IMR-90 (cell line): ENCODE measurements at places on chromosomes 3 and 15.

GRCh38 chr3:23041918-23042696 lies 161.0 kb upstream of the UBE2E2 start:
- DNase-seq = no peak

DNA sequence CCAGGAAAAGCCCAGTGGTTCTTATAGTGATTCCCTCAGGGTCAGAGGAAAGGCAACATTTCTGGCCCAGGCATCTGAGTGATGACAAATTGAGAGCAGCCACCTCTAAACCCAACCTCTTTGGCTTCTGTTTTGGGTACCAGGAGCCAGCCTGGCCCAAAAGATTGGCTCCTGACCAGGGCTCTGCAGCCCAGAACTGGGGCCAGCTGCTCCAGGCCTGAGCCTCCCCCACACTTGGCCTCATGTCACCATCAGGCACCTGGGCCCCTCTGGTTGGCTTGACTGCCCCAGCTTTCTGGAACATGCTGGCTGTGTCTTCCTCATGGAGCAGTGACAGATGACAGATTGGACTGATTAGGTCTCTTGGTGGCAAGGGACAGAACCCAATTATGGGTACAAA lies 26.0 kb upstream of the HCN4 start:
- no peak for DNase-seq

- DNase-seq = no peak
Measured at GRCh38 chr15:90701048-90701447, 16.1 kb upstream of the BLM start.

GRCh38 chr3:30743641-30744317 lies 137.4 kb downstream of the TGFBR2 start:
- DNase-seq = no peak

DNA sequence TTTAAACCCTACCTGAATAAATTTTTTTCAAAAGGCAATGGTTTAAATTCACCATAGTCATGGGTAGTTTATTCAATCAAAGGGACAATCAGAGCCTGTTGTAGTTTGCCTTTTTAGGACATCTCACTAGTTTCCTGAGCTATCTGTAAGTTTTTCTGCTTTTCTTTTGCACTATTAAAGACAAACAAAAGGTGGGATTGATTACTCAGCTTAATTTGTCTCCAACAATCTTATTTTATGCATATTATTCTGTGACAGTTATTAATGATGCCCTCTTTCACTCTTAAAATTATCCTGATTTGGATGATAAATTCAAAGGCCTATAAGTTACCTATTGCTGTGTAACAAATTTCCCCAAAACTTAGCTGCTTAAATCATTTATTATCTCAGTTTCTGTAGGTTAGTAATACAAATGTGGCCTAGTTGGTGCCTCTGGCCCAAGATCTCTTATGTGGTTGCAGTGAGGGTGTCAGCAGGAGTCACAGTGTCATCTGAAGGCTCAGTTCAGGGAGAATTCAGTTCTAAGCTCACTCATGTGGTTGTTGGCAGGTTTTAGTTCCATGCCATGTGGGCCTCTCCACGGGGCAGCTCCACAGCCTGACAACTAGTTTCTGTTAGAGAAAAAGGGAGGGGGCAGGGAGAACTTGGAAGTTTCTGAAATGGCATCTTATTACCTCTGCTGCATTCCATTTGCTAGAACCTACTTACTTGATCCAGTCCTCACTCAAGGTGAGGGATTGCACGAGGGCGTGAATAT lies 16.0 kb downstream of the ARMC8 start:
- DNase-seq = no peak

GRCh38 chr15:85778107-85778776 lies 16.5 kb downstream of the KLHL25 start:
- DNase-seq = no peak

DNA sequence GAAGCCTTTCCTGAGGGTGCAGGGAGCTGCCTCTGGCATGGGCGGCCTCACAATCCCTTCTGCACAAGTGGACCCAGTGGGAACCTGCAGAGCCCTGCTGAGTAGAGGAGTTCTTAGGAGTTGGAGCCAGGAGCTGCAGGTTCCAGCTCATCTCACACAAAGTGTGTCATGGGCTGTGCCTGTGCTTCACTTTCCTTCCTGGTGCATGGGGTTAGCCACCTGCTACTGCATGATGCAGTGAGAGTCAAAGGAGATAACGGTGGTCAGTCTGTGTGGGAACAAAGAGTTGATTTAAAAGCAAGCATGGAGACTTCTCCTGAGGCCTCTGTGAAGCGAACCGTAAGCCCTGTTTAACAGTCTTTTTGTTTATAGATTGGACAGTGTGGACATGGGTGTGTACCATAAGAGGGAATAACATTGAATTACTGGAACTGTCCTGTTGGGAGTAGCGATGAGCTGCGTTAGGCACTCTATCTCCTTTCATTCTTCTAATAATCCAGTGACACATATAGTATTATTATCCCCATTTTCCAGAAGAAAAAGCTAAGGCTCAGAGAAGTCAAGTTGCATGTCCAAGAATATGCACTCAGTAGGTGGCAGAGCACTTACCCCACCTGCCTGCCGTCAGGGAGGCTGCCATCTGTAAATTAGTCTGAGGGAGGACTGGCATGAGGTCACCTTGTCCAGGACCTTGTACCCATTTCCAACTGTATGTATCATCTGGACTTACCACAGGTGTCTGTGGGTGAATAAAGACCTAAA lies 68.7 kb upstream of the PRR23C start:
- no peak for DNase-seq

- no peak for DNase-seq
Measured at GRCh38 chr3:24037971-24038370, 92.9 kb downstream of the NR1D2 start.

DNA sequence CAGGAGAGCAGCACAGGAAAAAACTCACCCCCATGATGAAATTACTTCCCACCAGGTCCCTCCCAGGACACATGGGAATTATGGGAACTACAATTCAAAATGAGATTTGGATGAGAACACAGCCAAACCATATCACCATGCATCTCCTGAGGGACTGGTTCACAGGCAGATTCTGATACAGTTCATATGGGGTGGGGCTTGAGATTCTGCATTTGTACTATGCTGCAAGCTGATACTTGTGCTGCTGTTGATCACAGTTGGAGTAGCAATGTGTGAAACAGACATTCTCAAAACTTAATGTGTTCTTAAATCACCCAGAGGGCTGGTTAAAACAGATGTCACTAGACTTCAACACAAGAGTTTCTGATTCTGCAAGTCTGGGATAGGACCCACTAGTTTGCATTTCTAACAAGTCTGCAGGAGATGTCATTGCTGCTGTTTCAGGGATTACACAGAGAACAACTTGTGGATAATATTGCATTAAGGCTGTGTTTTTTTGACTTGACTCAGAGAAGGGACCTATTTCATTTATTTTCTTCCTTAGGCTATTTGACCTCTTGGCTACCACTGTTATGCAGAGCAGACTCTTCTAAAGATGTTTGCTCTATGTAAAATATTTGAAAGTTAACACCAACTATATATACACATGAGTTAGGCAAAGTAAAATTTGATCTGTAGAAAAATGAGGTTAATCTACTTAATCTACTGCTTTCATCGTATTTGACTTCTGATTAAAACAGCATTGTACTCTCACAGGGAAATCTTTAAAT lies 194.2 kb upstream of the CNTN3 start:
- DNase-seq = no peak

- no peak for DNase-seq
Measured at GRCh38 chr3:161107311-161107710, 2.2 kb upstream of the B3GALNT1 start.

- DNase-seq = no peak
Measured at GRCh38 chr3:140924097-140924873, 17.4 kb upstream of the SLC25A36 start.

DNA sequence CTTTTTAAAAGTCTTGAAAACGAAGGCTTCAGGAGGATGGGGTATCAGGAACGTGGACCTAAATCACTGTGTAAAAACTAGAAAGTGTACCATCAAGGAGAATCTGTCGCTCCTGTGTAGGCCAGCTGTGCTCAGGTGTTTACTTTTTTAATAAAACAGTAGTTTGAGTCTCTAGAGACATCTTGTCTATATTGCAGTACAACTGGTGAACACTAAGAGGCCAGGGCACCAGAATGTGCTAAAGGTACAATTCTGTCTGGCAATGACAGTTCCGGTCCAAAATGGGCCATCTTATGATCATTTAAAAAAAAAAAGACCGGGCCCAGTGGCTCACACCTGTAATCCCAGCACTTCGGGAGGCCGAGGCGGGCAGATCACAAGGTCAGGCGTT lies 61.8 kb upstream of the MCF2L2 start:
- no peak for DNase-seq

GRCh38 chr15:42273900-42274701 lies 868 bp upstream of the TMEM87A start:
- peak; percentile 67 for DNase-seq

DNA sequence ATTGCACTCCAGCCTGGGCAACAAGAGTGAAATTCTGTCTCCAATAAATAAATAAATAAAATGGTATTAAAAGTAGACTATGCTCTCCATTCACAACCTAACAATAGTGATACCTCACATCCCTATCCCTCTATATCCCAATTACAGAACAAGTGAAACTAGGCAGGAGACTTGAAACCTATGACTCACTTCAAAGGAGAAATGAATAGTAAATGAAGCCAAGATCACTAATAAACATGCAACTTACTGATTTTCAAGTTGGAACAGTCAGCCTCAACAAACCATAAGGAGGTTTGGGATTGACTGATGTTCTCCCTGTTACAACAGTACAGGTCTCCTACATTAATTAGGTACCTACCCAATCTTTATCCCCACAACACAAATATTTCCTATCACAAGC lies 103.4 kb downstream of the GSK3B start:
- peak; percentile 62 for DNase-seq

- no peak for DNase-seq
Measured at GRCh38 chr3:153282355-153282754, 120.3 kb downstream of the RAP2B start.

DNA sequence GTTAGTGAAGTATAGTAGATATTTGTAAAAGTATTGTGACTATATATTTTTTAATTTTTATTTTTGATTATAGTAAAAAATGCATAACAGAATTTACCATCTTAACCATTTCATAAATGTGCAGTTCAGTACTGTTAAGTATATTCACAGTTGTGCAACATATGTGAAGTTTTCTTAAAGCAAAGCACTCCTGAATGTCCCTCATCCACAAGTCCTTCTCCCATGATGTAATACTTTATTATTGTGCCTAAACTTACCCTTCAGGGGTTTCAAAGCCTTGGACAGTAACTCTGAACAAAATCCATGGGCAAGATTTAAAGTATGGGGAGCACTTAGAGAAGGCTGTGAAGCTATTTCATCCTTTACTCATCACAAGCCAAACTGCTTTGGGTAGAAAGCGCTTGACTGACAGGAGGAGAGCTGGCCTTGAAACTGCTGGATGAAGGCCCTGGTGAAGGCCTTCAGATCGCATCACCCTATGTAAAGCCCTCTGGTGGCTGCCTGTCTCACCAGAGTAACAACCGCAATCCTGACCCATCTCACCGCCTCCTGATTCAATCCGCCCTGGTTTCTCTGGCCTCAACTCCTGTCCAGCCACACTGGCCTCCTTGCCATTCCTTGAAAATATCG lies 28.0 kb downstream of the LSM3 start:
- DNase-seq = no peak

DNA sequence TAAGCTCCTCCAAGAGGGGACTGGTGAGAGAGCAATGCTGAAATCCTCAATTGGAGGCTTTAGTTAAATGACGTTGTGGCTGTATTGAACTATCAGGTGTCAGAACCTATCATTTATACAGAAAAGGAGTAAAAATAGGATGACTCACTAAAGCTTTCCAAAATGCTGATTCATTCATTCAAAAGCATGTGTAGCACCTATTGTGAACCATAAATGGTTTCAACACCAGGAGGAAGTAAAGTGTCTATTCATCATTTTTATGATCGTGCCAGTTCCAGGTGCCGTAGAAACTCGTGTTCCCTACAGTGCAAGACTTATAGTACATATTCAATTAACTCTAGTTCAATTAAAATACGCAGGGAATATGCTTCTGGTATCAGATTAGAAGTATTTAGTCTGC lies 66.5 kb upstream of the ARRDC4 start:
- no peak for DNase-seq

- no peak for DNase-seq
Measured at GRCh38 chr3:134840459-134840858, 45.4 kb downstream of the EPHB1 start.

- no peak for DNase-seq
Measured at GRCh38 chr3:32438596-32439344, 47.1 kb downstream of the CMTM7 start.

GRCh38 chr3:111517801-111518200 lies 24.2 kb upstream of the CD96 start:
- no peak for DNase-seq
